Neural crest cell (in vitro differentiated cells): ENCODE measurements at places on chromosomes 13 and 19.

DNA sequence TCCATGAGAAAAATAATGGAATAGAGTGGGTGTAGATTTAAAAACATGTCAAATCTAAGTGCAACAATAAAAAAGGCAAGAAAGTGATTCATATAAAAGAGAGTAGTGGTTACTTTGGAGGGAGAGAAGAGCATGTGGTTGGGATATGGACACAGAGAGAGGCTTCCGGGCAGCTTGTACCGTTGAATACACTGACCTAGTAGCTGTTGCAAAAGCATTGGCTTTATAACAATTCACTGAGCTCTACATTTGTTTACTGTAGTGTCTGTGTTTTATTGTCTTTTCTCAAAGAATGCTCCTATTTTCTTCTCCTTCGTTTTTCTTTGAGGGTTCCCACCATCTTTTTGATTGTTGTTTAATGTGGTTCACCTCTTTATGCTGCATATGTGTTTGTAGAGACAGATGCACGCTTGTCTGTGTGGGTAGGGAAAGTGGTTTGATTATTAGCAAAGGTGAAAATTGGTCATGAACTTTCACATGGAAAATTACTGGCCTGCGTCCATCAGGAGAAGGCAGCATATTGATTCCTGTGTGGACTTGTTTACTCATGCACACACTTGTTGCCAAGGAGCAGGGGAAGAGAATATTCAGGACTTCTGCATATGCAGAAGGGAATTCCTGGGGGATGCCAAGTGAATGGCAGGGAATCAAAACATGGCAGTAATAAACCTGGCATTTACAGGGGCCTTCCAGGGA, 29.9 kb upstream of the IRS2 start:
- DNase-seq = no peak

GRCh38 chr19:16324384-16325160, at the start of gene KLF2:
TSS of gene KLF2 (plus strand) at chr19:16324826. CDS start at chr19:16324924, 98 bp downstream.
- DNase-seq = peak; percentile 52

DNA sequence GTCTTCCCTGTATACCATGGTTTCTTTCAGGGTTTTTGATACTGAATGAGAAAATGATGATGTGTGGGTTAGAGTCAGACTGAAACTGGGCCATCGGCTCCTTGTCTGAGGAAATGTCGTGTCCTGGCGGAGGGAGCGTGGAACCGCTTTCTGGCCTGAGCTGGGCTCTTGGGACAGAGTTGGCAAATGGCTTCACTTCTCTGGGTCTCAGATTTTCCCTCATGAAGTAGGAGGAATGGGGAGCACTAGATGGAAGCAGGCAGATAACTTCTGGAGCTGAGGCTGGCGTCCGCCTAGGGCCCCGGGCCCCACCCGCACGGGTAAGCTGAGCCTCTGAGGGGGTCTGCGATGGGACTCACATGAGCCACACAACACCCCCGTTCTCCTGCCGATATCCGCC, 133.3 kb upstream of the WASF3 start:
- no peak for DNase-seq

- DNase-seq = no peak
Observed at GRCh38 chr13:35768073-35768472, 291.6 kb upstream of the MAB21L1 start.

DNA sequence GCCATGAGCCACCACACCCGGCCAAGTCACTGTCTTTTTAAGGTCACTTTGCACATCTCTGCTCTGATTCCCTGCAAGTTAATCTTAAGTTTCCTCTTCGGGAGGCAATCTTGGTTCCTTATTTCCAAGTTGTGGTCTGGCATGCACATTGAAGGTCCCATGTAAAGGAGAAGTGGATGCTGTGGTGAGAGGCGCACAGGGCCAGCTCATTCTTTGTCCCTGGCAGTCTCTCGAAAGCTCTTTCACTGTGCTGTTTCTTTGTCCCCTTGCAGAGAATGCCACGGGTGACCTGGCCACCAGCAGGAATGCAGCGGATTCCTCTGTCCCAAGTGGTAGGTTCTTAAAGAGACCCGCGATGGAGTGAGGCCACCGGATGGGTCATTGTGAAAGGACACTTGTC, 16.4 kb upstream of the C19orf33 start:
- no peak for DNase-seq
